ENCODE measurements at places on chromosomes 2 and 18.

- DNase-seq, result no peak
These were observed 11.5 kb downstream of the SLC9A4 start for GRCh38 chr2:102484310-102485061.

DNA sequence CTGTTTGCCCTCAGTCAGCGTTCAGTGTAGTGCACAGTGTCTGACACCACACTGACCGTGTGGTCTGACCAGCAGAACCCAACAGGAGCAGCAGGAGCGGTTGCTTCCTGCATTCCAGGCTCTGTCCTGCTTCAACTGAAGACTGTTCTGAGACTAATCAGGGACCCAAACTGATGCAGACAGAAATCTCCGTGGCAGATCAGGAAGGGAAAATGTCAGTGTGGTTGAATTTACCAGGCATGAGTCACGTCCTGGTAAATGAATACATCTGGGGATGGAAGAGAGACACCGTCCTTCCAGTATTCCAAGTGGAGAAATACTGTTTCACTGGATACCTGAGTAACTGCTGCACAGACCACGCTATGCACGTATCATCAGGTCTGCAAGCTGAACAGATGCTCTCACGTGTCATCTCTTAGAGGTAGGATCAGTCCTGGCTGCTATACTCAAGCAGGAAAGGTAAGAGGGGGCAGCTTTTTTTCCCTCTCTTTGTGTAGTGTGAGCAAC is 223.6 kb upstream of the EPAS1 start:
- no peak for DNase-seq

GRCh38 chr2:240760576-240761246 is 59.3 kb downstream of the KIF1A start:
- DNase-seq, result no peak

- no peak for DNase-seq
These were observed 45.1 kb upstream of the HPCAL1 start for GRCh38 chr2:10257500-10258147.
